ENCODE measurements at places on chromosomes 11 and 22. TPM values are rescaled to one million over a fixed set of nuclear protein-coding genes. Genes with fewer than 3 reads are reported as not detected.

Gene LRRC74B
- not detected for total RNA-seq

- no peak for DNase-seq
Measured at GRCh38 chr22:19011075-19011474, 75.0 kb upstream of the PRODH start.

DNA sequence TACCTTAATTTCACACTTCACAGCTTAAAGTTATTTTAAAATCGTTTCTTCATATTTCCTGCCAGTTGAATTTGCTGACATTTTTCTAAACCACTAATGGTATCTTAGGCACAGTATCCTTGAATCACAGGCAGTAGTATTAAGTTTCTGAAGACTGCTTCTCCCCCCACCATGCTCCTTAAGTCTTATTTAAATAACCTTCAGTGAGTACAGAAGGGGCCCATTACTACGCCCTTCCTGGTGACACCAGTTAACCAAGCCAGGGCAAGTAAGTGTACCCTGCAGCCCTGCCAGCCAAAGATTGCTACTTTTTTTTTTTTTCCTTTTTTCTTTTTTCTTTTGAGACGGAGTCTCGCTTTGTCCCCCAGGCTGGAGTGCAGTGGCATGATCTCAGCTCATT is 19.9 kb downstream of the KDM2A start:
- DNase-seq: no peak

DNA sequence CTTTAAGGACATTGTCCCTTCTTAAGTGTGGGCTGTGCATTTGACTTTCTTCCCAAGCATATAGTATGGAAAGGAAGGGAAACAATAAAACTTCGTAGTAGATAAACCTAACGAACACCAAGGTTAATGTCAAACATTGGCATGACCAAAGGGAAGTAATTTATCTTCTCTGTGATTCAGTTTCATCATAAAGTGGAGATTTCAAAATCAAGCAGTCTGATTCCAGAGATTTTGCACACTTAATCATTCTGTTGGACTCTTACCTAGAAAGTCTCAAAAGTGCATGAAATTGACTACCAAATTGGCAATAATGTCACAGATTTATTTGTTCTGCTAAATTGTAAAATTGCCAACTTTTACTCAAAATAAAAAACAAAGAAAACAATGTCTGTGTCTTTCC is 559.7 kb downstream of the JRKL start:
- DNase-seq: no peak

- DNase-seq: no peak
Measured at GRCh38 chr22:35611891-35612576, 5.1 kb downstream of the MB start.

DNA sequence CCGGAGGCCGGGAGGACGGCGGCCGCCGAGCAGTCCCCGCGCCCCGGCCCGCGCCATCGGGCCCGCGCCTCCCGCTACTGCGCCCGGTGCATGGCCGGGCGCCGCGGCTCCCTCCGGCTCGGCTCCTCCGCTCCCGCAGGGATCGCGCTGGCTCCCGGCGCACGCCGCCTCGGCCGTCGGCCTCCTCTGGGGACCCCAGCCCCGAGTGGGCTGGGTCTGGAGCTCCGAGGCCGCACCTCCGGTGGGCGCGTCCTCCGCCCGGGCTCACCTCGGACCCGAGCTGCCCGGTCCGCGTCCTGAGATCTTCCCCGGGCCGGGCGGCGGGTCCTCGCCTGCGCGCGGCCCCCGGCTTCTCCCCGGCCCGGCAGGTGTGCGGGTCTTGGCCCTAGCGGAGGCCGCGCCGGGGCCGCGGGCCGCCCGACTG is 251 bp downstream of the SHISA8 start:
- no peak for DNase-seq
